Natural killer cell (primary cell): ENCODE measurements at places on chromosomes 13 and 19. TPM values are rescaled to one million over a fixed set of nuclear protein-coding genes. Genes with fewer than 3 reads are reported as not detected.

DNA sequence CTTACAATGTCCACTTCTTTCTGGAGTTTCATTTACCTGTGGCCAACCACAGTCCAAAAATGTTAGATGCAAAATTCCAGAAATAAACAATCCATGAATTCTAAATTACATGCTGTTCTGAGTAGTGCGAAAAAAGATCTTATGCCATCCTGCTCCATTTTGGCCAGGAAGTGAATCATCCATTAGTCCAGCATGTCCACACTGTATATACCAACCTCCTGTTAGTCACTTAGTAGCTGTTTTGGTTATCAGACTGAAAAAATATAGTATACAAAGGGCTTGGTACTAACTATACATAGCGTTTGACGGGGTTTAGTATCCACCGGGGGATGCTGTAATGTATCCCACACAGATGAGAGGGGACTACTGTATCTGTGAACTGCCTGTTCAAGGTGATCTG, 618.0 kb upstream of the ARGLU1 start:
- DNase-seq, result no peak
- no peaks in the 10 kb centered on the region for H3K27me3 ChIP-seq
- no peaks in the 10 kb centered on the region for H3K4me1 ChIP-seq
- H3K27ac ChIP-seq, result no peak overlapping the region
- no peaks in the 10 kb centered on the region for H3K36me3 ChIP-seq

DNA sequence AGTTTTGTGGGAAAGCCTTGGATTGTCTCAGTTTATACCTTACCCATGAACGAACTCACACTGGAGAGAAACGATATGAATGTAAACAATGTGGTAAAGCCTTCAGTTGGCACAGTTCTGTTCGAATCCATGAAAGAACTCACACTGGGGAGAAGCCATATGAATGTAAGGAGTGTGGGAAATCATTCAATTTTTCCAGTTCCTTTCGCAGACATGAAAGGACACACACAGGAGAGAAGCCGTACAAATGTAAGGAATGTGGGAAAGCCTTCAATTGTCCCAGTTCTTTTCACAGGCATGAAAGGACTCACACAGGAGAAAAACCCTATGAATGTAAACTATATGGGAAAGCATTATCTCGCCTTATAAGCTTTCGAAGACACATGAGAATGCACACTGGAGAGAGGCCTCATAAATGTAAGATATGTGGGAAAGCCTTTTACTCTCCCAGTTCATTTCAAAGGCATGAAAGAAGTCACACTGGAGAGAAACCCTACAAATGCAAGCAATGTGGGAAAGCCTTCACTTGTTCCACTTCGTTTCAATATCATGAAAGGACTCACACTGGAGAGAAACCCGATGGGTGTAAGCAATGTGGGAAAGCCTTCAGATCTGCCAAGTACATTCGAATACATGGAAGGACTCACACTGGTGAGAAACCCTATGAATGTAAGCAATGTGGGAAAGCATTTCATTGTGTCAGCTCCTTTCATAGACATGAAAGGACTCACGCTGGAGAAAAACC, 7.5 kb upstream of the ZNF440 start:
- H3K27ac ChIP-seq, result no peak overlapping the region
- no peaks in the 10 kb centered on the region for H3K36me3 ChIP-seq
- H3K27me3 ChIP-seq, result no peaks in the 10 kb centered on the region
- no peaks in the 10 kb centered on the region for H3K4me1 ChIP-seq

DNA sequence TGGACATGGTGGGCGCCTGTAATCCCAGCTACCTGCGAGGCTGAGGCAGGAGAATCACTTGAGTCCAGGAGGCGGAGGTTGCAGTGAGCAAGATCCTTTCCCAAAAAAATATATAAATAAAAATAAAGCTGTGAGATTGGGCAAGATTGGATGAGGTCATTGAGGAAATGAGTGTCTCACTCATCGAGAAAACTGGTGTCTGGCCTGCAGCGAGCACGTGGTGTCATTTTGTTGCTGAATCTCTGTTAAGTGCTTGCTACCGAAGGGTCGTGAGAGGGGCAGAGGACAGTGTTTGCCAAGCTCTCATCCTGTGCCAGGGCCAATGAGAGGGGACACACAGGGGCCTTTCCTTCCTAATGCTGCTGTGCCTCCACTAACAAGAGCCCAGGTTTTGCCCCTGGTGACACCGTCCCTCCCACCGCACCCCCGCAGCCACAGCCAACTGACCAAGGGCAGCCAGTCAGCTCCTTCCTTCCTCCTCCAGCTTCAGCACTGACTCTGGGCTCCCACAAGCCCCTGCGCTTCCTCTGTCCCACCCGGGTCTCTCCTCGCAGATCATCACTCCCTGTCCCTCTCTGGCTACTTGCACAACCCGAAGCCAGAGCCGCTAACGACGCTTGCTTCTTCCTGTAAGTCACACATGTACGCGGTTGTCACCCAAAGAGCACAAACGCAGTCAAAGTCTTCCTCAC, 3.2 kb downstream of the POLD1 start:
- no peak overlapping the region for H3K27ac ChIP-seq
- no peaks in the 10 kb centered on the region for H3K27me3 ChIP-seq
- DNase-seq, result no peak

- H3K36me3 ChIP-seq, result peaks cover 45% of the 10 kb centered on the region
- DNase-seq, result no peak
- H3K27me3 ChIP-seq, result no peaks in the 10 kb centered on the region
- no peak overlapping the region for H3K27ac ChIP-seq
- peaks cover 17% of the 10 kb centered on the region for H3K4me1 ChIP-seq
These were observed 3.0 kb downstream of the GADD45GIP1 start for GRCh38 chr19:12953799-12954611.

DNA sequence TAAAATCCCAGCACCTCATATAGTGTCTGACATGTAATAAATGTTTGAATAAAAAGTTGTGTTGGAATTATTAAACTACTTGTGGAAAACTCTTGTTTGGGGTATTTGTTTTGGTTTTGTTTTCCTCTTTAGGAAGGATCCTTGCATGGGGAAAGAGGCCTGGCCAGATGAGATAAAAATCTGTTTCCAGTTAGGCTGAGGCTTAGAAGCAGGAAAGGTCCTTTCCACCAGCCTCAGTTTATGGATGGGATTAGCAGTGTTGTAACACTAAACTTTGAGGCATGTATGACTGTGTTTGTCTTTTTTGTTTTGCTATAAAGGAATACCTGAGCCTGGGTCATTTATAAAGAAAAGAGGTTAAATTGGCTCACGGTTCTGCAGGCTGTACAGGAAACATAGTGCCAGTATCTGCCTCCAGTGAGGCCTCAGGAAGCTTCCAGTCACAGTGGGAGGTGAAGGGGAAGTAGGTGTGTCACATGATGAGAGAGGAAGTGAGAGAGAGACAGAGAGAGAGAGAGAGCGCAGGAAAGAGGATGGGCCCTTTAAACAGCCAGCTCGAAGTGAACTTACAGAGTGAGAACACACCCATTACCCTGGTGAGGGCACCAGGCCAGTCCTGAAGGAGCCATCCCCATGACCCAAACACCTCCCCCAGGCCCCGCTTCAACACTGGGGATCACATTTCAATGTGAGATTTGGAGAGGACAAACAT, 21.6 kb downstream of the SPATA13 start:
- no peak overlapping the region for H3K27ac ChIP-seq
- no peak overlapping the region for H3K4me3 ChIP-seq
- H3K4me1 ChIP-seq, result peaks cover 5% of the 10 kb centered on the region
- DNase-seq, result no peak
- H3K27me3 ChIP-seq, result no peaks in the 10 kb centered on the region

- H3K36me3 ChIP-seq, result no peaks in the 10 kb centered on the region
- H3K4me3 ChIP-seq, result no peak overlapping the region
- peaks cover 11% of the 10 kb centered on the region for H3K4me1 ChIP-seq
- H3K27ac ChIP-seq, result no peak overlapping the region
- DNase-seq, result no peak
- H3K27me3 ChIP-seq, result peaks cover 21% of the 10 kb centered on the region
These were observed 12.1 kb upstream of the PEX11G start for GRCh38 chr19:7500811-7501450.

GRCh38 chr13:112770504-112770903, 80.7 kb downstream of the ATP11A start:
- H3K27ac ChIP-seq, result no peak overlapping the region
- H3K36me3 ChIP-seq, result no peaks in the 10 kb centered on the region
- H3K27me3 ChIP-seq, result no peaks in the 10 kb centered on the region

- H3K36me3 ChIP-seq, result peaks cover 15% of the 10 kb centered on the region
- no peak for DNase-seq
- no peak overlapping the region for H3K27ac ChIP-seq
- H3K27me3 ChIP-seq, result no peaks in the 10 kb centered on the region
These were observed 181.3 kb downstream of the KDM4B start for GRCh38 chr19:5149932-5150901.

- no peaks in the 10 kb centered on the region for H3K4me1 ChIP-seq
- H3K36me3 ChIP-seq, result no peaks in the 10 kb centered on the region
- no peak overlapping the region for H3K27ac ChIP-seq
These were observed 44.3 kb downstream of the MCF2L start for GRCh38 chr13:113013303-113013702.

- peak; percentile 75 for DNase-seq
- H3K4me1 ChIP-seq, result peaks cover 90% of the 10 kb centered on the region
- no peak overlapping the region for H3K27ac ChIP-seq
- H3K4me3 ChIP-seq, result peak overlapping the region; percentile 15
- H3K27me3 ChIP-seq, result peaks cover 63% of the 10 kb centered on the region
- no peaks in the 10 kb centered on the region for H3K36me3 ChIP-seq
These were observed 2.5 kb downstream of the ICAM5 start for GRCh38 chr19:10292206-10292788.

GRCh38 chr19:6209680-6210079, 70.1 kb downstream of the MLLT1 start:
- peaks cover 2% of the 10 kb centered on the region for H3K36me3 ChIP-seq
- H3K27ac ChIP-seq, result no peak overlapping the region
- H3K4me1 ChIP-seq, result no peaks in the 10 kb centered on the region
- no peak for DNase-seq
- H3K27me3 ChIP-seq, result no peaks in the 10 kb centered on the region

GRCh38 chr19:33246709-33247440, 21.2 kb upstream of the SLC7A10 start:
- H3K27me3 ChIP-seq, result no peaks in the 10 kb centered on the region
- H3K4me3 ChIP-seq, result no peak overlapping the region
- H3K27ac ChIP-seq, result no peak overlapping the region
- DNase-seq, result no peak

- no peaks in the 10 kb centered on the region for H3K36me3 ChIP-seq
- no peak overlapping the region for H3K4me3 ChIP-seq
- no peak for DNase-seq
These were observed 317.3 kb downstream of the ZNF536 start for GRCh38 chr19:30689474-30689873.

DNA sequence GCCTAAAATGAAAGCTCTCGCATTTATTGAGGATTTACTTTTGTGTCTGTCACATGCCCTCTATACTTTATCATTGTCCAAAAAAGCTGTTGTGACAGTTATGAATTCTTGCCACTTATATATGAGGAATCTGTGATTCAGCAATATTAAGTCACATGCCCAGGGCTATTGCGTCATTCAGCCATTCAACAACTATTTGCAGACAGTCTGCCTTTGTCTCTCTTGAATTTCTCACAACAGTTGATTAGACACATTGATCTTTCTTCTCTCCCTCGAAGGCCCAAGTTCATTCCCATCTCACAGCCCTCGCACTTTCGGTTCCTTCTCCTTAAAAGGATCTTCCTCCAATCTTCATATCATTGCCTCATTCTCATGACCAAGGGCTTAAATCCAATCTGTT, 342.6 kb downstream of the MZT1 start:
- no peak overlapping the region for H3K27ac ChIP-seq
- H3K27me3 ChIP-seq, result no peaks in the 10 kb centered on the region
- no peak for DNase-seq

- DNase-seq, result no peak
- H3K36me3 ChIP-seq, result no peaks in the 10 kb centered on the region
- H3K27me3 ChIP-seq, result no peaks in the 10 kb centered on the region
- no peak overlapping the region for H3K4me3 ChIP-seq
- no peak overlapping the region for H3K27ac ChIP-seq
These were observed 1042.9 kb downstream of the UQCRFS1 start for GRCh38 chr19:28170066-28170465.

DNA sequence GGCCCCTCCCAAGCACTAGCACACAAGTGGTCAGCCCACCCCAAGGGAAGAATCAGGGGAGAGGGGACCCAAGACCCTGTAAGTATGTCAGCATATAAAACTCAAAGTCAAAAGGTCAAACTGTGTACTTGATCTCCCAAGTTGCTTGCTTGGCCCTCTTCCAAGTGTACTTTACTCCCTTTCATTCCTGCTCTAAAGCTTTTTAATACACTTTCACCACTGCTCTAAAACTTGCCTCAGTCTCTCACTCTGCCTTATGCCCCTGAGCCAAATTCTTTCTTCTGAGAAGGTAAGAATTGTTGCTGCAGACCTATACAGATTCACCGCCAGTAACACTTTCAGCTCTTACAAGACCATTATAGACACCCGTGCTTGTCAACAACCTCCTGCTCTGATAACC, 15.1 kb upstream of the RNASEH2B start:
- H3K27me3 ChIP-seq, result no peaks in the 10 kb centered on the region
- no peaks in the 10 kb centered on the region for H3K36me3 ChIP-seq
- no peak overlapping the region for H3K27ac ChIP-seq
- no peak overlapping the region for H3K4me3 ChIP-seq

GRCh38 chr19:14022469-14022868, 5.5 kb upstream of the RLN3 start:
- H3K27ac ChIP-seq, result no peak overlapping the region
- H3K4me1 ChIP-seq, result peaks cover 11% of the 10 kb centered on the region

DNA sequence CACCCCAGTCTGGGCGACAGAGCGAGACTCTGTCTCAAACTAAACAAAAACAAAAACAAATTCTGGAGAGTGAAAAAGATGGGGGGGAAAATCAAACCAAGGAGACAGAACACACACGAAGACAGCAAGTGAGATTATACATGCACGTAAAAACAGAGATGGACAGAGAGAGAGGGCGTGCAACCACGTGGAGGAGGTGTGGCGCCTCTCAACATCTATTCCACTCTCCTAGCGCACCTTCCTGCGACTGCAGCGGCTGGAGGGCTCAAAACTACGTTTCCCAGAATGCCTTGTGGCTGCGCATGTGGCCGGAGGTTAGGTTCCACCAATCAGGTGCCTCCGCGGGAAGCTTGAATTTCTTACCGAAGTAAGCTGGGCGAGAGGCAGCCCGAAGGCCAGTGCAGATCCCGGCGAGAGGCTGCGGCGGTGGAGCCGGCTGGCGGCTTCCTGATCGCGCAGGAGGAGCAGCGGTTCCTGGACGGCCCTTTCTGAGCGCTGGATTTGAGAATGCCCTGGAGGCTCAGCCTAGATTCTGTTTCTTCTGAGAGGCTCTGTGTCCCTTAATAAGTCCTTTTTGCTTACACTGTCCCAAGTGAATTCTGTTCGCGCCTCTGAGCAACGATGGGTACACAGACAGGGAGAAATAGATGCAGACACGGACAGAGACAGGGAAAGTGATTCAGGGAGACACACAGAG, 13.1 kb upstream of the NANOS2 start:
- peak; percentile 95 for DNase-seq
- H3K36me3 ChIP-seq, result no peaks in the 10 kb centered on the region
- H3K4me3 ChIP-seq, result no peak overlapping the region
- no peaks in the 10 kb centered on the region for H3K27me3 ChIP-seq

Gene SMIM44
- total RNA-seq, result not detected

Gene CYP4F2
- 0.75 TPM for total RNA-seq

Gene PRKCSH
- total RNA-seq, result 327 TPM

Gene POSTN
- not detected for total RNA-seq

Gene ADGRE2
- total RNA-seq, result 20.3 TPM

Gene ISYNA1
- 53.6 TPM for total RNA-seq

Gene NLRP9
- total RNA-seq, result not detected

Gene GFY
- not detected for total RNA-seq

Gene THSD1
- total RNA-seq, result 0.84 TPM

Gene CADM4
- total RNA-seq, result 0.19 TPM

Gene CGB7
- not detected for total RNA-seq

Gene GSX1
- total RNA-seq, result not detected

Gene PNMA8B
- total RNA-seq, result not detected

Gene RASAL3
- total RNA-seq, result 224 TPM

Gene ODAD3
- total RNA-seq, result not detected

Gene UBE2L5
- total RNA-seq, result not detected
